ENCODE measurements at places on chromosomes 6 and 20. TPM values are rescaled to one million over a fixed set of nuclear protein-coding genes. Genes with fewer than 3 reads are reported as not detected.

Gene XKR7
- not detected for total RNA-seq

Gene ELOVL4
- total RNA-seq: 4.5 TPM

Gene MED20
- total RNA-seq: 49.4 TPM

Gene KCNK16
- total RNA-seq: not detected

Gene C6orf132
- not detected for total RNA-seq

Gene SFTA2
- not detected for total RNA-seq

Gene GPX5
- total RNA-seq: not detected

Gene ZFP57
- not detected for total RNA-seq

Gene SMLR1
- total RNA-seq: not detected

DNA sequence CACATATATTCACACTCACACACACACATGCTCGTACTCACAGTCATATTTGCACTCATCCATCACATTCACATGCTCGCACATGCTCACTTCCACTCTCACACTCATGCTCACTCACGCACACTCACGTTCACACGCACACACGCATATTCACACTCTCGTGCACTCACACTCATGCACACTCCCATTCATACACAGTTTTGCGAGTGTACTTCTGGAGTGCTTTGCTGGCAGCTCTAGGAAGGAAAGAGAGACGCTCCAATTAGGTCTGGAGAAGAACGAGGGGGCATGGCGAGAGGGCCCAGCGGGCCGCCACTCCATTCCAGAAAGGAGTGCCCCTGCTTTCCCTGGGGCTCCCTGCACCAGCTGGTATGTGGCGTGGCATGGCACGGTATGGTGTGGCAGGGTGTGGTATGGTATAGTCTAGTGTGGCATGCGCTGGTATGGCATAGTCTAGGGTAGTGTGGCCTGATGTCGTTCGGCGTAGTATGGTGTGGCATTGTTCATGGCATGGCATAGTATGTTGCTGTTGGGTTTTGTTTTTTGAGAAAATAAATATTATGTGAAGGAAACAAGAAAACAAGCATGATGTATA lies 216.8 kb upstream of the CDYL start:
- no peak for DNase-seq

DNA sequence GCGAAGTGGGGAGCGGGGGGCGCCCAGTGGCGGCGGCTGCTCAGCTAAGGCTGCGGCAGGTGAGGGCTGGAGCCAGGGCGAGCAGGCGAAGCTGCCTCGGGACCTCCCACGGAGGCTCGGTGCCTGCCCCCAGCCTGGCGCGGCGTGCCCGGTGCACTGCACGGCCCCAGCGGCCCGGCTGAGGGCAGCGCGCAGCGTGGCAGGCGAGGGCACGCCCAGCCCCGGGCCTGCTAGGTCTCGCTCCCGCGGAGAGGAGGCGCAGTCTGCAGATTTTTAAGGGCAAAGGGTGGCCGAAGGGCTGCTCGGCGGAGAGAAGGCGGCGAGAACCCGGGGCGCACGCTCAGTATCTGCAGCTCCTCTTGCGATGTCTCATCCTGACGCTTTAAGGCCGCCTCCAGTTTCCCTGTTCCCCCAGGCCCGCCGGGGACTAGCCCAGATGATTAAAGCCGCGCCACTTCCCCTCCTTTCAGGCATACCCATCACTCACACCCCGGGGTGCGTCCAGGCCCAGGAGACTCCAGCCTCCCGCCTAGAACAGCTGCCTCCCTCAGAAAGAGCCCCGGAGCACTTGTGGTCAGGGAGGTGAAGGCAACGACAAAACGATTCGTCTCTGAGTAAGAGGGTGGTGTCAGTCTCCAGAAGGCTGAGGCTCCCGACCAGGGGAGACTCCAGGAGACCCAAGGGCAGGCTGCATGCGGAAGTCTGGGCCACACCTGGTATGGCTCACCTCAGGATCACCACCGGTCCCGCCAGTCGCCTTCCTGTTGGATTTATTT lies at the start of gene FERMT1:
Gene FERMT1 (minus strand): TSS at position 158 of the 776 bp plus-strand sequence. CDS start 3,476 bp downstream, outside the sequence.
- peak; percentile 39 for DNase-seq

DNA sequence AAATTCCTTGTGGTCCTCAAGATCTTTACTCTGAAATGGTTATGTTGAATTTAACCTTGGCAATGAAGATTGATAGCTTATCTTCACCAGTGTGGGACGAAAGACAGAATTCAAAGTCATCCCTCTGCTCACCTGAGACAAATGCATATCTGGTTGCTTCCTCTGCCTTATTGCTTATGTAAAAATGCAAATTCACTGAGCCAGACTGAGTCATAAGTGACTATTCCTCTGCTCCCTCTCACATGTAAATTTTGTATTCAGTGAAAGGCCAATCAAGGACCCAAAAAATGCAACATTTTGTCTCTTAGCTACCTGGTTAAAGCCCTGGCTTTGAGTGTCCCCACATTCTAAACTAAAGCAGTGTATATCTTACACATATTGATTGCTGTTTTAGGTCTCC lies 593.1 kb upstream of the GJE1 start:
- DNase-seq: no peak

DNA sequence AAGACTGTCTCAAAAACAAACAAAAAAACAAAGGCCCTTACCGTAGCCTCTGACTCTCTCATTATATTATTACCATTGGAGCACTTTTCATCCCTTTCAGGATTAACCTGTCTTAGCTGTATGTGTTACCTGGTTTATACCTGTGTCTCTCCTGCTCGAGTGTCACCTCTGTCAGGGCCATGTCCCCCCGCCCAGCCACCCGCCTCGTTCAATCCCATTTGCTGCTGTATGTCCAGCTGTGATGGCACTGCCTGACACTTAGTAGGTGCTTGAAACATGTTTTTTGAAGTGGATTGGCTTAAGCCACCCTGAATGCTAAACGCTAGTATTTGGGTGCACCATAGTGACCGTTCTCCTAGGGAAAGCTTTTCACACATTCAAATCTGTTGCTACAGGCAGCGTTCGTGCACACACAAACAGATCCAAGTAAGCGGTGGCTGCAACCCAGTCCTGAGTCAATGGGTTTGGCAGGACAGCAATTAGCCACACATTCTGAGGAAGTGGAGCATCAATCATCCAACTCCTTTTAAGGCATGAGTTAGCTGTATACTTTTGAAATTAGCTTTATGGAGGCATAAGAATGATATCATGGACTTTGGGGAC lies 98.9 kb upstream of the ZNF217 start:
- peak; percentile 19 for DNase-seq

DNA sequence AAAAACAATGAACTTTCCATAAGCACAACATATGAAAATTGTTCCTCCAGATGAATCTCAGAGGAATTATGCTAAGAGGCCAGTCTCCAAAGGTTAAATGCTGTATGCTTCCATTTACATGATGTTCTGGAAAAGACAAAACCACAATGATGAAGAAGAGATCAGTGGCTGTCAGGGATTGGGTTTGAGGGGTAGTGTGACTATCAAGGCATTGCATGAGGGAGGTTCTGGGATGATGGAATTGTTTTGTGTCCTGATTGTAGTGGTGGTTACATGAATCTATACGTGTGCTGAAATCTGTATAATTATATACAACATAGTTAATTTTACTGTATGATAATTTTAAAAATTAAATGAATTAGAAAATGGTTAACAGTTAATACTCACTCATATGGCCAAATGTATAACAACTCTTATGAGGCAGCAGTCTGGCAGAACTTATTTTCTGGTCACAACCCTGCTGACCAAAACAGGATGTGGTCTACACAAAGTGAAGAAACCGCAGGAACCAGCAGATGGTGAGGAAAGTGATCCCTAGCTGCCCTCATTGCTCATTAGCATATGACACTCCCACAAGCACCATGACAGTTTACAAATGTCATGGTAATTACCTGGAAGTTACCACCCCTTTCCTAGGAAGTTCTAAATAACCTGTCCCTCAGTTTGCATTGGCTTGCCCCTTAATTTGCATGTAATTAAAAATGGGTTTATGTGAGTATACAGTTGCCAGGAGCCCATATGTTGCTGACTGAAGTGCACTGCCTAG lies 31.9 kb downstream of the NSFL1C start:
- DNase-seq: peak; percentile 96

- no peak for DNase-seq
Measured at GRCh38 chr20:58375759-58376352, 13.2 kb upstream of the VAPB start.

DNA sequence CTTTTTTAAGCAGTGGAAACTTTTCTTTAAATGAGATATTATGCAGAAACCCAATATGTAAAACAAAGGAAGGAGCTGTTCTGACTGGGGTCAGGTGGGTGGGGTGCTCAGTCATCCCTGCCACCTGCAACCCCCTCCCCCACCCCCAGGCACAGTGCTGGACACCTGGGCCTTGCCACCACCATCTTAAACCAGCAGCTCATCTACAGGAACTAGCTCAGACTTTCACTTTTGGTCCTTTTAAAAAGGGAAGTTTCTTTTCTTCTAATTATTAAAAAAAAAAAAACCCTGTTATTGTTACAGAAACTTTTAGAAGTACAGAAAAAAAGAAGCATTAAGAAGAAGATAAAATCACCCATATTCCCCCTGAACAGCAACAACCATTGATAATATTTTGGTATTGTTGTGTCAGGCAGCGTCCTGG lies 37.1 kb downstream of the PPP1R16B start:
- DNase-seq: no peak

GRCh38 chr6:105485456-105485855 lies 82.6 kb upstream of the PREP start:
- no peak for DNase-seq

DNA sequence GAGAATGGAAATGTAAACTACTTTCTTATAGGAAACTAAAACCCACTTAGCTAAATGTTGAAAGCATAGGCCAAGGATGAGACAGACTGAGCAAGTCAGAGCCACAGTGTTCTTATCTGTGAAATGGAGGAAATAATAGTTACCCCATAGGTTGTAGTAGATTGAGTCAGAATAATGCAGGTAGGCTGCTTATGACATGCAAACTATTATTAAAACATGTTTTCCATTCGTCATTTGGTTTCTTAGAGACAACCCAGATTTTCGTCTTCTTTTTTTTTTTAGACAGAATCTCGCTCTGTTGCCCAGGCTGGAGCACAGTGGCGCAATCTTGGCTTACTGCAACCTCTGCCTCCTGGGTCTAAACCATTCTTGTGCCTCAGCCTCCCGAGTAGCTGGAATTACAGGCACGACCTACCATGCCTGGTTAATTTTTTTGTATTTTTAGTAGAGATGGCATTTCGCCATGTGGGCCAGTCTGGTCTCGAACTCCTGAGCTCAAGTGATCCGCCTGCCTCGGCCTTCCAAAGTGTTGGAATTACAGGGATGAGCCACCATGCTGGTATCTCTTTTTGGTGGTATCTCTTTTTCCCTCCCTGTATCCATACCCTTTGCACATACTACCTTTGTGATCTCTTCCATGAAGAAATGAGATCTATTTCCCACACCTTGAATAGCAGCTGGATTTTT lies 196.5 kb upstream of the ZNF217 start:
- DNase-seq: no peak

GRCh38 chr6:42049116-42049809 lies 1.1 kb upstream of the TAF8 start:
- no peak for DNase-seq

GRCh38 chr6:166952121-166952520 lies 4.2 kb downstream of the RNASET2 start:
- no peak for DNase-seq

GRCh38 chr6:10014557-10014956 lies 400.3 kb downstream of the TFAP2A start:
- no peak for DNase-seq

DNA sequence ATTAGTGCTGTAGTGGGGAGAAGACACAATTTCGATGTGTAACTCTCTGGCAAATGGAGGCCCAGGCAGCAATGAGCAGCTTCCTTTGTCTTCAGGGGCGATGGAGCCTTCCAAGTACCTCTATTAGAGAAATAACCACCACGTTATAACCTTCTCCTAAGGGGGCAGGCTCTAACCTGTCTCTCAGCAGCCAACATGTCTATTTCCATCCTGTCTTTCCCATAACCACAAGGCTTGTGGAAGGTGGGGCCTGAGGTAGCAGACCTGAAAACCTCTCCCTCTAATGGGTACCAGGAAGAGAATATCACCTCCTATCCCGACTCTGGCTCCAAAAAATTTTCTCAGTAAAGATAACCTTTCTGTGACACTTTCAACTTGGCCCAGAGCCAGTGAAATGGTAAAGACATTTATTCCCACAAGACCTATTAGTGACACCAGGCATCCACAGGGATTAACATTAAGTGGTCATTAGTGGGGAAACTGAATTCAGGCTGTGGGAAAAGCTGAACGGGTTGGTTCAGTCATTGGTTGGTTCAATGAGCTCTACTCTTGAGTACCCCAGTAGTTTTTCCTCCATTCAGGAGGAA lies 4.0 kb downstream of the PEX6 start:
- DNase-seq: peak; percentile 5

GRCh38 chr6:21850691-21851090 lies 257.1 kb downstream of the SOX4 start:
- DNase-seq: no peak

GRCh38 chr6:11767978-11768756 lies 10.4 kb downstream of the ADTRP start:
- no peak for DNase-seq

GRCh38 chr6:168355716-168356522 lies 36.3 kb upstream of the DACT2 start:
- DNase-seq: no peak

GRCh38 chr6:105676857-105677256 lies 274.0 kb upstream of the PREP start:
- DNase-seq: no peak

DNA sequence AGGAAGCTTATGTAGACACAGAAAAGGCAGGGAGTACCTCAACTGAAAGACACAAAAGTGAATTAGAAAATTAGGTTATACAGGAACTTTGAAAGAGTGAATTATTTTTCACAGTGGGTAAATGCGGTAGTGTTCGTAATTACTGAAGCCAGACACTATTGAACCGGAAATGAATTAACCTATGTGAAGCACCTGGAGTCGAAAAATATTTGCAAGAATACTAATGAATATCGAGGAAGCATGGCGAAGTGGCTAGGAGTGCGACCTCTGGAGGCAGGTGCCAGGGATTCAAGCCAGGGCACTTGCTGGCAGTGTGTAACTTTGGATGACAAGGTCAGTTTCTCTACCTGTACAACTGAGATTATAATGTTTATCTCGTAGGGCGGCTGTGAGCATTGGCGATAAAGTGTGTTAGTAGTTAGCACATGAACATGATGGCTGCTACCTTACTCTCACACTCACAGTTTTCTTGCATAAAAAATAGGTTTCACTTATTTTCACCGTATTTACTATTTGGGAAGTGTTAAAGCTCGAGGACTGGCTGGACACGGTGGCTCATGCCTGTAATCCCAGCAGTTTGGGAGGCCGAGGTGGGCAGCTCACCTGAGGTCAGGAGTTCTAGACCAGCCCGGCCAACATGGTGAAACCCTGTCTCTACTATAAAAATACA lies 567 bp upstream of the SLC18B1 start:
- peak; percentile 62 for DNase-seq

DNA sequence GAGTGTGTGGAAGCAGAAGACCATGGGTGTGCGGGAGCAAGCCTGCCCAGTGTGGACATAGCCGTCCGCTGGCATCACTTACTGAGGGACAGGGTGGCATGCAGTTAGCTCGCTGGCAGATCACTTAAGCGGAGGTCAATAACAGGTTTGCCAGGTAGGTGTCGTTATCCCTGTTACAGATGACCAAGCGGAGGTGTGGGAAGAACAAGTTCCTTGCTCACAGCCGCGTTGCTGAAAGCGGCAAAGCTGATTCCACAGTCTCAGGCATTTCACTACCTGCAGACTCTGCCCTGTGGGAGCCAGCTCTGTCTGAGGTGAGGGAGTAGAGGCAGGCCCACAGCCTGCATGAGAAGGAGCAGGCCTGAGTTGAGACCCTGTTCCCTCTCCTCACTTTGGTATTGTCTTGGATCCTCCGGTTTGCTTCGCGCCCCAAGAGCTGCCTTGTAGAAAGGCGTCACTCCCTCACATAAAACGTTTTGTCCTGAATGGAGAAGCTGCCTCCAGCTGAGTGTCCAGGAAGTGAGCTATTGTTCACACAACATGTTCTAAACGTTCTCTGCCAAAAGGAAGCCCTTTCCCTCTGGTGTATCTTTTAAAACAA lies 96.9 kb downstream of the TCP11 start:
- DNase-seq: no peak
